SK-MEL-5 (cell line): ENCODE measurements at places on chromosomes 5 and 9. TPM values are rescaled to one million over a fixed set of nuclear protein-coding genes. Genes with fewer than 3 reads are reported as not detected.

The LCN1 gene
- not detected in 2 replicates for total RNA-seq

The FOXD4L3 gene
- not detected in 2 replicates for total RNA-seq

The CD72 gene
- 0.43 and 0.63 TPM in 2 replicates for total RNA-seq

DNA sequence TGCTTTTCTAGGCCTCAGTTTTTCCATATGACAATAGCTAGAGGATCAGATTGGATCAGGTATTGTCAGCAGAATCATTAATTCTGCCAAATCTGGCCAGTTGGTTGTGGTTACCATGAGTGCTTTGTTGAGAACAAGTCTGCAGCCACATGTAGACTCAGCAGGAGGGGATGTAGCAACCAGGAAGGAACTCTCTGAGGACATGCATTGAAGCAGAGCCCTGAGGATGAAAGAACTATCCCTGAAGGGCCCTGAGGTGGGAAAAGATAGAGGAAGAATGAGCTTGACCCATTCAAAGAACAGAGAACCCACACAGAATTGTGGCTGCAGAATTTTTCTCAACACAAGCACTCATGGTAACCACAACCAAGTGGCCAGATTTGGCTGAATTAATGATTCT, 60.1 kb upstream of the AFAP1L1 start:
- DNase-seq, result no peak

- DNase-seq, result no peak
Observed at GRCh38 chr5:56594792-56595191, 220.6 kb upstream of the MAP3K1 start.

DNA sequence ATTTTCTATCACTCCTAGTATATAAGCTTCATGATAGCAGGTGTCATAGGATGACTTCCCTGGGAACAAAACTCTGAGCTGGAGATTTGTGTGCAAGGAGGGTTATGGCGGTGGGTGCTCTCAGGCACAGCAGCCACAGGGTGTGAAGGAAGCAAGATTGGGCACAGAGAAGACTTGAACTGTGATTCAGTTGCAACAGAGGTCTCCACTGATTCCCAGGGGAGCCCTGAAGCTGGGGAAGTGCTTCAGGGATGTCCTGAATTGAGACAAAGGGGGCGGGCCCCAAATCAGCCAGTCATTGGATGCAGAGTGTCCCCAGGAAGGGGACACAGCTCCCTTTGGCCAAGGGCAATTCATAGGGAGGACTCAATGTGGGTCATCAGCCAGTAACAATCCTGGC, 44.4 kb upstream of the ANKRD55 start:
- DNase-seq, result no peak

DNA sequence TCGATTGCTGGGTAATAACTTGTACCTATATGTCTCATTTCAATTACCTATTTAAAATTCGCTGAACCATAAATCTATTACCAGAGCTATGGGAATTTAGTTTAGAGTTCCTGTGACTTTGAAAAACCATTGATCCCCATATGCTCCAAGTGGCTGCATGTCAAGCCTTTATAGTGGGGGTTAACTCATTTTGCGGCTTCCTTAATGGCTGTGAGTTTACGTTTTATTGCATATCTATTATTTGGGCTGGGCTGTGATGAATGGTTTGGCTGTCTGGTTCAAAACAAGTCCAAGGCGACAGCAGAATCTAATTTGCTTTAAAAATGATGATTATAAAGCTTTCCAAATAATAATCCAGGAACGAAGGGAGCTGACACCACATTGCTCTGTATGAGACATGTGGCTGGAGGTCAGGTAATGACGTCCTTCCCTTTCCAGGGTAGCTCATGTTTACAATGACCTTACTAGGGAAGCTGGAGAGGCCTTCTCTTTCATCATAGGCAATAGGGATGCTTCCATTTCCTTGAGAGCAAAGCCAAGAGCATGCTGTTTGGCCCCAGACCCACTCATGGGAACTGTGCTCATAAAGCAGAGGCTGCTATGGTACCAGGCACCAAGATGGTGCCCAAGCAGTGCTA, 258.3 kb downstream of the HSPA4 start:
- no peak for DNase-seq

GRCh38 chr9:4317681-4318080, 17.8 kb upstream of the GLIS3 start:
- DNase-seq, result no peak

DNA sequence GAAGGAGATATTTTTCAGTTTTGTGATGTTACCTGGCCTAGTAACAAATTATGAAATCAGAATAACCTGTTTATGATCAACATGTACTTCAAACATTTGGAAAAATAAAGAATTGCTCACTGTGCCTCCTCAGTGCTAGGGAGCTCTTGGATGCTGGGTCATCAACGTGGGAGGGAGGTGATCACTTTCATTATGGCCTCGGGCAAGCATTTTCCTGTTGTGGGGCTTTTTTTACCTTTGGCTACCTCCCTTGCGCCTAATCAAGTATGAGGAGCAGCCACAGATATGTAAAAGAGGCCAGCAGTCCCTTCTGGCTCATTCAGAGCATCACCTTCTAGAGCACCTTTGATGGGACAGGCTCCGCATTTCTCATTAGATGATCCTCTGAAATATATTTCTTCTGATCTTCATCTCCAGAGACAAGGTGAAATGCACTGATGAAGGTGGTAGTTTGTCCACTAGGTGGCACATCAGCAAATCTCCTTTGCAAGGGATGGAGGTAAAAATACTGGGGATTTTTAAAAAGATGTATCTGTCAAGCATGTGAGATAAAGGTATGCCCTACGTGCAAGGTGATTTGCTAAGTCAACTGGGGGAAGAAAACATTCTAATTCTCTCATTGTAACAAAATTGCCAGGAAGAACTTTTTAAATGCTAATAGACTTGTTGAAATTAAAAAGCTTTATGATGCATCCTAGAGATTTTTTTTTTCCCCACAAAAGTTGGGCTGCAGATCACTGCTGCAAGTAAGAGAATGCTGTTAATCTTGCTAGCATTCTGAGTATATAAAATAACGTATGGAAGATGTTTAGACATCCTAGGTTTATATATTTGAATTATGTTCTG, 218.2 kb downstream of the MAST4 start:
- DNase-seq, result peak; percentile 61

GRCh38 chr9:97852399-97853055, 499 bp upstream of the FOXE1 start:
- DNase-seq, result no peak
